ENCODE measurements at places on chromosomes 3 and 15.
A peak's percentile ranks its signal among the peaks of the same experiment; 100 is the strongest.

DNA sequence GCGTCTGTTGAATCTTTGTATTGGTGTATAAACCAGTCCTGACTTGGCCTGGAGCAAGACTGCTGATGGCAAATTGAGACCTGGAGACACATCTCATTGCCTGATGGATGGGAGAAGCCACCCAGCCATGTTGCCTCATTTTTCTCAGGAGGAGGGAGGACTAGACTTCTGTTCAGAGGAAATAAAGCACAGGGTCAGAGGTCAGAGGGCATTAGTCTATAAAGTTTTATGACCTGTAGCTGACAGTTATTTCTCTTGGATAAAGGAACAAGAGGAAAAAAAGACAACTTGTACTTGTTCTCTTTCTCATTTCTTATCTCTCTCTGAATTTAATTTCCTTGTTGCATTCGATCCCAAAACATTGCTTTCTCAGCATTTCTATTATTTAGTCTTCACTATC, 775.9 kb downstream of the SQOR start:
- DNase-seq = no peak

- peak; percentile 96 for DNase-seq
Observed at GRCh38 chr3:126208606-126209256, 28.3 kb upstream of the ALDH1L1 start.

DNA sequence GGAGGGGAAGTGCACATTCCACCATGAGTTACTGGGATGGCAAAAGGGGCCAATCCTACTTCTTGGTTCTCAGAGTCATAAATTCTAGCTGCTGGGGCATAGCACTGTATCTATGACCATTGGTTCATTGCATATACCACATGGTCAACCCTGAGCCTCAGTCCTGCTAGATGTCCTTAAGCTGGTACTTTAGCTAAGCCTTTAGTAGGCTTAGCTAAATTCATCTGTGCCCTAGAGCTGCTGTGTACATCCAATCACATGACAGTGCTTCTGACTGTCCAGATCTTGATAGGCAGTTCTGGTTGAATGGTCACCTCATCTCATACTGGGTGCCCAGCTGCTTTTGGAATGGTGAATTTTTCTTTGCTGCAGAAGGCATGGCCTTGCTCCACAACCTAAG, 8.2 kb downstream of the NDUFB4 start:
- no peak for DNase-seq

- DNase-seq = no peak
Observed at GRCh38 chr15:23074684-23075083, 35.3 kb upstream of the TUBGCP5 start.

DNA sequence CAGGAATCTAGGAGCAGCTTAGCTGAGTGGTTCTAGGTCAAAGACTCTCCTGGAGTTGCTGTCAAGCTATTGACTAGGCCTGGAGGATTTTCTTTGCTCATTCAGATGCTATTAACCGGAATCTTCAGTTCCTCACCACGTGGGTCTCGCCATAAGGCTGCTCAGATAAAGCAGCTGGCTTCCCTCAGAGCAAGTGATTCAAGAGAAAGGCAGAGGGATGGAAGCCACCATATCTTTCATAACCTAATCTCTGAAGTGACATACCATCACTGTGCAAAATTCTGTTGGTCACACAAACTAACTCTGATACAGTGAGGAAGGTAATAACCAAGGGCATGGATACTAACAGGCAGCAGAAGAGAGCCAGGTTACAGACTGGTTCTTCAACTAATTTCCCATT, 72.7 kb upstream of the FLNB start:
- DNase-seq = no peak

- DNase-seq = no peak
Observed at GRCh38 chr3:40844896-40845295, 320.1 kb downstream of the ZNF621 start.

GRCh38 chr3:187667526-187667925, 2.7 kb downstream of the SST start:
- DNase-seq = no peak

DNA sequence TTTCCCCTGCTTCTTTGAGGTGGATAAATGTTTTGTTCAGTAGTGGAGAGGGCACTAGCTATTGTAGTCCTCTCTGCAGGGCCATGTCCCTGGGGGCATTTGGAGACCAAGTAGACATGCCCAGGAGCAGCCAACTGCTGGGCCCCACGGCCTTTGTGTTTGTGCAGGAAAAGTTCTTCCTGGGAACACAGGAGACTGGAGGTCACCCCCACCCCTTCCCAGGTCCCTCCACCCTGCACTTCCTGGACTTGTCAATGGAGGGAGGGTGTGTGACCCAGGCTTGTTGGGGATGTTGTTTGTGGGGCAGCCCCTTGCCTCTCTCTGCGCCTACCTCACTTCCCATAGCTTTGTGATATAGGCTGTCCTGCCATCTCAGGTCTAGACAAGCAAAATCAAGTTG, 317.0 kb upstream of the LRRFIP2 start:
- DNase-seq = no peak

- no peak for DNase-seq
Observed at GRCh38 chr3:83035704-83036010, 1274.2 kb upstream of the GBE1 start.

DNA sequence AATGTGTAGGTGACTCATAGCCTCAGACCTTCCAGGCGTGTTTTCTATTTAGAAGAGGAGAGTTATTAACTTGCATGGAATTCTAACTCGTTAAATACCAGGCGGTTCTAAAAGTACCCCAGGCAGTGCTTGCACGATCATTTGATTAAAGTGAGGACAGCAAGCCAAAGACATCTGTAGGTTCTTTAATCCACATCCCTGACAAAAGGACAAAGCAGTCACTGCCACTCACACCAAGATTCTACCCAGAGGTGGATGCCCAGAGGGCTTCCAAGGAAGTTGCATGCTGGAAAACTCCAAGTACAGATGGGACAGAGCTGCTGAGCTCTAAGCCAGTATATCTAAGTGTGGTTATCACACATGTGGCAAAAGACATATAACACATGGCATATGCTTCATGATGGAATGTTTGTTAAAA, 372.1 kb downstream of the ROBO2 start:
- peak; percentile 64 for DNase-seq

GRCh38 chr3:128532012-128532983, 39.3 kb upstream of the GATA2 start:
- DNase-seq = no peak

DNA sequence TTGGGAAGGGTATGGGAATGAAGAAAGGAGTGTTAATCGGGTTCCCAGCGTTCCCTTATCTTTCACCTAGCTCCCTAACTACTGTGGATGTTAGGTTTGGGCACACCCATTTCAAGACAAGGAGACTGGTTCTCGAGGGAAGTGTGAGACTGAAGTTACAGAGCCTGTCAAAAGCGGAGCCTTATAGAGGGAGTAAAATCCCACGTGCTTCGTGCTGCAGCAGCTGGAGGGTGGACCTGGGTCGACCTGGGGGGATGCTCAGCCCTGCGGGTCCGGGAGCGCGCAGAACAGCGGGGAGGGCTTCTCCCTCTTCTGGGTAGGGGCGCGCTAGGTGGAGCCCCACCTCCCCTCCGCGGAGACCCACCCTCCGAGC, 314 bp upstream of the TMED3 start:
- peak; percentile 41 for DNase-seq

DNA sequence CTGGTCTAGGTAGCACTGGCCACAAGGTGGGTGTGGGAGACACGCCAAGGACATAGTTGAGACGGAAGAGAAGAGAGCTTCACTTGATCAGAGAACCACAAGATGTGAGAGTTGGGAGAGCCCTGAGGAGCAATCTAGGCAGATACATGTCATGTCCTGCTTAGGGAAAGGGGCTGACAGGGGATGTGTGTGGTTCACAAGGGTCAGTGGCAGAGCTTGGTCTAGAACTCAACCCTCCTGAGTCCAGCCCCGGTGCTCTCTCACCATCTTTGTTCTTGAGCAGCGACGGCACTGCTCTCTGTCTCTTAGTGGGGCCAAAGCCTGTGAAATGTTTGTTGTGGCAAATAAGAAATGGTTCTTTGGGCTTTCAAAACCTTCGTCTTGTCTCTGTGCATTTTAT, 243.5 kb upstream of the ROPN1 start:
- DNase-seq = no peak

GRCh38 chr3:196555295-196555694, 13.1 kb downstream of the WDR53 start:
- no peak for DNase-seq

DNA sequence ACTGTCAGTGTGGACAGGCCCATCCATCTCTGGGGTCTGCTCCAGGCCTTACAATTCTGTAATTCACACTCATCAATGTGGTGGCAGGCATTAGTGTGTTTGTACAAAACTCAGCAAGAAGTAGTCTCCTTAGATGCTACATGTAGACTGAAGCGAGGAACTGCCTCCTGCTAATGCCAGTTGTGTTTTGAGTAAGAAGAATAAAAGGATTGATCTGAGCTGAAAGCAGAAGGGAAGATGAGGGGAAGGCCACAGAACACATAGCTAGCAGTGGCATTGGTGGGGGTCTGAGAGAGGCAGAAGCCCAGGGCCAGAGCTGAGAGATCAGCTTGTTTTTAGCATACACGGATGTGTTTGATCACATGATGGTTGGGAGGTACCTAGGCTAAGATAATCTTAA, 144.1 kb downstream of the TIGIT start:
- DNase-seq = no peak

DNA sequence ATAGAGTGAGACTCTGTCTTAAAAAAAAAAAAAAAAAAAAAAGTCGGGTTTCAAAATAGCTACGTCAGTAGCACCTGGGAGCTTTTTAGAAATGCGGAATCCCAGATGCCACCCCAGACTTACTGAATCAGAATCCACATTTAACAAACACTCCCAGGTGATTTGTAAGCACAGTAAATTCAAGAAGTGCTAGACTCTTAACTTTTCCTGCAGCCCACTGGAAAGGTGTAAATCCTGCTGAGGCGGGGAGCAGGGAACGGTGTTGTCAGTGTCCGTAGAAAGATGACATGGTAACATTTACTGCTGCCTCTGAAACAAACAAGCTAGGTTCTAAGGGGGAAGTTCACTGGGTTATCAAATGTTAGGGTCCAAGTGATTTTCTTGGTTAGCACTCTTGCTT, 2.4 kb upstream of the AKAP13 start:
- no peak for DNase-seq

- DNase-seq = peak; percentile 1
Observed at GRCh38 chr15:33526532-33526931, 215.8 kb downstream of the RYR3 start.

- DNase-seq = no peak
Observed at GRCh38 chr3:112973325-112974177, 1.4 kb downstream of the CD200R1 start.

- peak; percentile 16 for DNase-seq
Observed at GRCh38 chr15:42736178-42736792, 643 bp downstream of the CDAN1 start.

DNA sequence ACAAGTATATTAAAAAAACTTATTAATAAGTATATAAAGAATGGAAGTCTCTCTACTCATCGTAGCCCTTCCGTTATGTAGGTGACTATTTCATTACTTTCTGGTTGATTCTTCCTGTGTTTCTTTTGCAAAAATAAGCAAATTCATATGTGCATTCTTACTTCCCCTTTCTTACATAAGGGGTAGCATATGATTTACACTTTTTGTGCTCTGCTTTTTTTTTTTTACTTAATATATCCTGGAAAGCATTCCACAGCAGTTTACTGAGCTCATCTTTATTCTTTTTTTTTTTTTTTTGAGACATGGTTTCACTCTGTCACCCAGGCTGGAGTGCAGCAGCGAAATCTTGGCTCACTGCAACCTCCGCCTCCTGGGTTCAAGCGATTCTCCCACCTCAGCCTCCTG, 12.9 kb downstream of the SCAMP5 start:
- no peak for DNase-seq

- DNase-seq = peak; percentile 11
Observed at GRCh38 chr3:41198526-41198925, 779 bp upstream of the CTNNB1 start.

DNA sequence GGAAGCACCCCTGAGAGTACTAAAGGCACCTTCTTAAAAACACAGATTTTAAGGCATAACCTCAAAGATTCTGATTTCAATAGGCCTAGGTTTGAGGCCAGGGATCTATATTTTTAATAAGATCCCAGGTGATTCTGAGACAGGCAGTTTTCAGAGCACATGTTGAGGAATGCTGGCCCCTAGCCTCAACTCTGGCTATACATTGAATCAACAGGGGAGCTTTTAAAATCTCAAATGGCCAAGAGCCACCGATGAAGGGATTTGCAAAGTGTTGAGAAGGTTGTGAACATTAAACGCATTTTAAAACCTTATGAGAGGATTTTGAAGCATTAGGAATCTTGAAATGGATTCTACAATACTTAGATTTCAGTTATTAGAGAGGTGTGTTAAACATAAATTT, 268.8 kb upstream of the ARHGEF26 start:
- DNase-seq = no peak

Measured in fibroblast of skin of back (primary cell).